ENCODE measurements at places on chromosomes 2 and 18. TPM values are rescaled to one million over a fixed set of nuclear protein-coding genes. Genes with fewer than 3 reads are reported as not detected.
A peak's percentile ranks its signal among the peaks of the same experiment; 100 is the strongest.

DNA sequence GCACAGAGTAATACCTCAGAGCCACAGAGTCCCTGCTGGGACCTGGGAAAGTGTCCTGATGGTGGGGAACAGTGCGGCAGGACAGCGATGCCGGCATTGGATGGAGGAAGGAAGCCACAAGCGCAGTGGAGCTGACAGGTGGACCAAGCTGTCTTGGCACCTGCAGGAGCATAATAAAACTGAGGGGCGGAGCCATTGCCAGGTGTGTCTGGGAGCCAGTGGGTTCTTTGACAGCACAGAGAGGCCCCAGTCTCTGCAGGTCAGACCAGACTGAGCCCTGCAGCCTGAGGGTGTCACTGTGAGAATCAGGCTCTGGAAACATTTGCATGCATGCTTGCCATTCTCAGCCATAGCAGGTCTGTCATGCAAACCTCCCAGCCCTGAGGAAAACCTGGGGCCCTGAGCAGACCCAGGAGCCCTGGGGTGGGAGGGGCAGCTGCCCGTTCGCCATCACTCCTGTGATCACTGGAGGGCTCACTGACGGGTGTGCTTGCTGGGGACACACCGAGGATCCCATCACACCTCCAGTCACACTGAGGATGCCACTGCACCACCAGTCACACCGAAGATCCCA lies 210.5 kb upstream of the HDAC4 start:
- no peak for DNase-seq

GRCh38 chr2:132703396-132703795 lies 33.4 kb upstream of the LYPD1 start:
- no peak for DNase-seq

GRCh38 chr2:202135091-202135874 lies 62.2 kb downstream of the KIAA2012 start:
- peak; percentile 79 for DNase-seq

DNA sequence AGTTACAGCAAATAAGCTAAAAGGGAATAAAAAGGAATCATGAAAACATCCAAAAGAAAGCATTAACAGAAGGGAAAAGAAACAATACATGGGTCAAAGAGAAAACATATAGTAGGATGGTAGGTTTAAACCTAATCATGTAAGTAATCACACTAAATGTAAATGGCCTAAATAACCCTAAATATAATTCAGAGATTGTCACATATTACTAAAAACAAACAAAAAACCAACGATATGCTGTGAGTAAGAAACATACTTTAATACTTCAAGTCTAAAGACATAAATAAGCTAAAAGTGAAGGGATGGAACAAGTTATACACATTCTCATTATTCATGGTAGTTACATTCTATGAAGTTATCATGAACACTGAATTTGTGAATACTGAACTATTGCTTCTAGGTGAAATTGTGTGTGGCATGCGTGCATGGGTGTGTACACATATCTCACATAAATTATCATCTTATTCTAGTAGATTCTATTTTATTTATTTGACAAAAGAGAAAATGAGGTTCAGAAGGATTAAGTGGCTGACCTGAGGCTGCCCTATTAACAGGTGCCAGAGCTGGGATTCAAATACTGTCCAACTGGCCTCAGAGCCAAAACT lies 170.9 kb downstream of the SEPTIN10 start:
- no peak for DNase-seq

GRCh38 chr2:56624181-56624580 lies 440.4 kb downstream of the CCDC85A start:
- DNase-seq, result no peak

- no peak for DNase-seq
These were observed 750.7 kb upstream of the GCFC2 start for GRCh38 chr2:76461431-76461830.

GRCh38 chr2:230908092-230908594 lies 16.9 kb downstream of the GPR55 start:
- DNase-seq, result no peak

DNA sequence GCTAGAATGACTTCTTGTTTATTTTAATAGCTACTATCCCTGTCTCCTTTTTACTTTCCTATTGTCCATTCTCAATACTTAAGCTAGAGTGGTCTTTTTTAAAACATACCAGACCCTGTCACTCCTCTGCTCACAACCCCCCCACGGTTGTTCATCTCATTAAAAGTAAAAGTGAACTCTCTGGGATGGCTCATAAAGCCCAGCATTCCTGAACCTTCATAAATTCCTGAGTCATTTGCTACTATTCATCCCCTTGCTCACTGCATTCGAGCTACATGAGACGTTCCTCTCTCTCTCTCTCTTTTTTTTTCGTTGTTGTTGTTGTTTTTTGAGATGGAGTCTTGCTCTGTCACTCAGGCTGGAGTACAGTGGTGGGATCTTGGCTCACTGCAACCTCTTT lies 148.7 kb upstream of the DSEL start:
- no peak for DNase-seq

CYB5A gene
- 103 TPM for total RNA-seq

ACMSD gene
- total RNA-seq, result not detected

HNRNPLL gene
- 27.0 TPM for total RNA-seq
